ENCODE measurements at places on chromosomes 2 and 18. TPM values are rescaled to one million over a fixed set of nuclear protein-coding genes. Genes with fewer than 3 reads are reported as not detected.

The PTH2R gene
- 0.17 TPM for total RNA-seq

The MATN3 gene
- total RNA-seq = 32.1 TPM

The AQP12B gene
- not detected for total RNA-seq

The LIMS3 gene
- total RNA-seq = 7.5 TPM

The TCF4 gene
- 2.8 TPM for total RNA-seq

The THSD7B gene
- not detected for total RNA-seq

The GPR35 gene
- total RNA-seq = 1.6 TPM

The IL1RL2 gene
- 4.6 TPM for total RNA-seq

The CTAGE1 gene
- total RNA-seq = not detected

The ZC3H6 gene
- total RNA-seq = 7.0 TPM

The CD207 gene
- not detected for total RNA-seq

The HOXD9 gene
- total RNA-seq = 2.4 TPM

The ERCC3 gene
- total RNA-seq = 50.9 TPM

The TLX2 gene
- total RNA-seq = not detected

The CHRNA1 gene
- 0.05 TPM for total RNA-seq

The NXPH2 gene
- not detected for total RNA-seq

The ZSWIM2 gene
- not detected for total RNA-seq

The NT5C1B gene
- total RNA-seq = not detected

The ALLC gene
- not detected for total RNA-seq

The CD8B gene
- total RNA-seq = not detected

The RPL37A gene
- total RNA-seq = 749 TPM

The TXNDC2 gene
- not detected for total RNA-seq

The ACMSD gene
- total RNA-seq = 3.3 TPM

The COL4A4 gene
- 9.9 TPM for total RNA-seq

The L3MBTL4 gene
- 2.2 TPM for total RNA-seq

The FAM210A gene
- total RNA-seq = 33.5 TPM

The NPAS2 gene
- 22.1 TPM for total RNA-seq

The CHN1 gene
- 7.2 TPM for total RNA-seq

The SPC25 gene
- 1.2 TPM for total RNA-seq

The VAMP5 gene
- 5.6 TPM for total RNA-seq

The CYP26B1 gene
- 0.10 TPM for total RNA-seq

The ZNF892 gene
- 16.7 TPM for total RNA-seq

The TANK gene
- 123 TPM for total RNA-seq

The CD302 gene
- total RNA-seq = 3.8 TPM

The FAHD2A gene
- total RNA-seq = 16.4 TPM

The PLCD4 gene
- 2.9 TPM for total RNA-seq

The AGXT gene
- not detected for total RNA-seq

The EPHA4 gene
- 7.1 TPM for total RNA-seq

The PROKR1 gene
- not detected for total RNA-seq

The C2orf15 gene
- total RNA-seq = 5.6 TPM

The GPAT2 gene
- total RNA-seq = 2.0 TPM

The ARHGAP25 gene
- 0.35 TPM for total RNA-seq

The SERPINB10 gene
- total RNA-seq = not detected

The FEV gene
- total RNA-seq = not detected

The CROCC2 gene
- total RNA-seq = under 0.01 TPM

The HOXD12 gene
- total RNA-seq = not detected

The SH3RF3 gene
- total RNA-seq = under 0.01 TPM

The UCN gene
- not detected for total RNA-seq

The GBX2 gene
- total RNA-seq = not detected

The SLC35F5 gene
- 381 TPM for total RNA-seq

The NAT8 gene
- 0.69 TPM for total RNA-seq

Data from renal cortical epithelial cell (primary cell).